ENCODE measurements at places on chromosomes 5 and 9. TPM values are rescaled to one million over a fixed set of nuclear protein-coding genes. Genes with fewer than 3 reads are reported as not detected.

ZNF484 gene
- 5.7 TPM for total RNA-seq

BAAT gene
- 0.13 TPM for total RNA-seq

DDX4 gene
- total RNA-seq = not detected

MELK gene
- 8.2 TPM for total RNA-seq

PCDHA7 gene
- total RNA-seq = 0.51 TPM

C9 gene
- total RNA-seq = not detected

TAS2R1 gene
- not detected for total RNA-seq

WDR38 gene
- not detected for total RNA-seq

MYMK gene
- total RNA-seq = not detected

FRMPD1 gene
- not detected for total RNA-seq

TXNDC8 gene
- not detected for total RNA-seq

CNTLN gene
- 4.2 TPM for total RNA-seq

All from mesangial cell (primary cell).